Fibroblast of skin of right biceps (primary cell): ENCODE measurements at places on chromosomes 2 and 18.

- DNase-seq = no peak
Observed at GRCh38 chr2:146912536-146912935, 932.3 kb upstream of the ACVR2A start.

DNA sequence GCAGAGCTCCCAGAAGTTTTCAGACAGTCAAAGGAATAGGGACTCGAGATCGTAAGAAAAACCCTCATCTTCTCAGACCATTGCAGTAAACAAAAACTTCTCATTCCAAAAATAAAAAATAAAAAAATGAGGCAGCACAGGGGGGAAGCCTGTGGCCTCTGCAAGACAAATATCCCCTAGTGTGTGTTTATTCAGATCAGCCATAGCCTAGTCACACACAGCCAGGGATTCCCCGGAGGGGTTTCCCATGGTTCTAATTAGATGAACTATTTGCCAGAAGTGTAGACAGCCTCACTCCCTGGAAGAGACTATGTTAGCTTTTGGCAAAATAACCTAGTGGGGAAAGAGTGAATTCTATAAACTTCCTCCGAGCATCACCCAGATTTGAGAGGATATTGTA lies 122.9 kb upstream of the KLF7 start:
- DNase-seq = no peak

DNA sequence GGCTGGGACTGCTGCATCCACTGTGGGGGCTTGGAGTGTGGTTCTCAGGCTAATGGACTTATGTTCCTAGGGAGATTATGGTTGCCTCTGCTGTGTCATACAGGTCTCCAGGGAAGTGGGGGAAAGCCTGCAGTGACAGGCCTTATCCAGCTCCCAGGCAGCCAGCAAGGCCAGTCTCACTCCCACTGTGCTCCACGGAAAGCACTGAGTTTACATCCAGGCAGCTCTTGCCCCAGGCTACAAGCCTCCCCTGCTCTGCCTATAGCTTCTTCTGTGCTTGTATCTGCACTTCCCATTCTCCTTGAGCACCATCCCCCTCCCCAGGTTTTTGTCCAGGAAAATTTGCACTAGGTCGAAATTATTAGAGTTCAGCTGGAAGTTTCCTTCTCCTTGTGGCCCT lies 231.9 kb downstream of the ZRANB3 start:
- no peak for DNase-seq

GRCh38 chr18:11661430-11661829 lies 27.6 kb upstream of the GNAL start:
- DNase-seq = peak; percentile 12

DNA sequence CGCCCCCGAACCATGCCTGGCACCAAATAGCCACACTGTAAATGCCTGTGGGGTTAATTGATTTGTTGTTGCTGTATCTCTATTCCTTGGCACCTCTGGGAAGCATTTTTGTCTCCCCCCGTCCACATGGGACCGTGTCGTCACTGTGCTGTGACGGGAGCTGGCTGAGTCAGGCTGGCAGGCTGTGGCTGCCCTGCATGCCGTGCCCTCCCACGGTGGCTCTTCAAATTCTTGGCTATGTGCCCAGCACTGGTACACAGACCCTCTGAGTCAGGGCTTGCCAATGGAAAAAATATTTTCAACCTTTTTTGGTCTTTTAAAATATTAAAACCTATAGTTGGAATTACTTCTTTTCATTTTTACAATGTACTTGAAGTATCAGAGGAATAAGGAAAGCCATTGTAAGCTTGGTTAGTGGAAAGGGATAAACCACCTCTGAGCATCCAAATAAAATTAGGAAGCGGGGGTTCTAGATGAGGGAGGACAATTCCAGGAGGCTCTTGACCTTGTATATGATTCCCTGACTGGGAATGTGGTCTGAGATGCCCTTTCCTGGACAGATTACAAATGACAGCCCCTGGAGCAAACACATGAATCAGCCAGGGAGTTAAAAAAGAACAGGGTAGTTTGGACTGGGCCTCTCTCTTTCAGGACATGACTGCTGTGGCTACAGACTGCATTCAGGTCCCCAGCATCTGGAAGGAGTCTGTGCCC lies 59.4 kb downstream of the DGKD start:
- peak; percentile 58 for DNase-seq

GRCh38 chr18:12639990-12640880 lies 17.7 kb downstream of the SPIRE1 start:
- DNase-seq = peak; percentile 80

DNA sequence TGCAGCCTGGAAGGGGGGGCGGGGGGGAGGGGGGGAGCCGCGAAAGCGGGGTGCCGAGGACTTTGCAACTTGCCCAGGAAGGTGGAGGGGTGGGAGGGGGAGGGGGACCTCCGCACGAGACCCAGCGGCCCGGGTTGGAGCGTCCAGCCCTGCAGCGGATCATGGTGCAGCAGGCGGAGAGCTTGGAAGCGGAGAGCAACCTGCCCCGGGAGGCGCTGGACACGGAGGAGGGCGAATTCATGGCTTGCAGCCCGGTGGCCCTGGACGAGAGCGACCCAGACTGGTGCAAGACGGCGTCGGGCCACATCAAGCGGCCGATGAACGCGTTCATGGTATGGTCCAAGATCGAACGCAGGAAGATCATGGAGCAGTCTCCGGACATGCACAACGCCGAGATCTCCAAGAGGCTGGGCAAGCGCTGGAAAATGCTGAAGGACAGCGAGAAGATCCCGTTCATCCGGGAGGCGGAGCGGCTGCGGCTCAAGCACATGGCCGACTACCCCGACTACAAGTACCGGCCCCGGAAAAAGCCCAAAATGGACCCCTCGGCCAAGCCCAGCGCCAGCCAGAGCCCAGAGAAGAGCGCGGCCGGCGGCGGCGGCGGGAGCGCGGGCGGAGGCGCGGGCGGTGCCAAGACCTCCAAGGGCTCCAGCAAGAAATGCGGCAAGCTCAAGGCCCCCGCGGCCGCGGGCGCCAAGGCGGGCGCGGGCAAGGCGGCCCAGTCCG lies 540 bp downstream of the SOX11 start:
- peak; percentile 41 for DNase-seq

- DNase-seq = no peak
Observed at GRCh38 chr2:6071519-6071918, 379.3 kb downstream of the SOX11 start.

DNA sequence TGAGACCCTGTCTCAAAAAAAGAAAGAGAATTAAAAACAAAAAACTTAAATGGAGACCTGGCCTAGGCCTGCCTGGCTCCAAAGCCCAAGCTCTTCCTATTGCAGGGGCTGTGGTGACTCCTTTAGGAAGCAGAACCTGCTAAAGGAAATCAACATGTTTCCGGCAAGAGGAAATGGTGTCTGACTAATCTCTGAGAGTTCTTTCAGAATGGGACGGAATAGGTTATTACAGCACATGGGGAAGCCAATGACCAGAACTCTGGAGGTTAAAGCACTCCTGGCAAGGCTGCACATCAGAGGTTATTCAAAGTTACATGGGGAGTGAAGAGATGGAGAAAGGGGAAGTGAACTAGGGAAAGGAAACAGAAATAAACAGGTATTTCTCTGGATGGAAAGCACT lies 21.4 kb downstream of the KIF3C start:
- peak; percentile 23 for DNase-seq

DNA sequence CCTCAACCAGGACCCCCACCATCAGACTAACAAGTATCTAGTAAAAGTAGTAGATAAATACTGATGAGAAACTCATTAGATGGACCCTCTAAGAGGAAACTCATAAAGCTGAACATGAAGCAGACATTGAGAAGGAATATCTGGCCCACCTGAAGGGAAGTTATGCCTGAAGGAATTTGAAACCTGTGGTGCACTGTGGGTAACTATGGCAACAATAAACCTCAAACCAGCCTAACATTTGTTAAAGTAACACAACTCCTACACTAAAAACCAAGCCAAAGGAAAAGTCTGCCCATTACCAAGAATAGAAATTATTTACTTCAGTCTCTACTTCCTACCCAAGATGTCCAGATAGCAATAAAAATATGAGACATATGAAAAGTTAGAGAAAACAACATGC lies 43.4 kb downstream of the KIAA1328 start:
- DNase-seq = no peak

- DNase-seq = no peak
Observed at GRCh38 chr2:70616168-70616694, 62.6 kb upstream of the TGFA start.

DNA sequence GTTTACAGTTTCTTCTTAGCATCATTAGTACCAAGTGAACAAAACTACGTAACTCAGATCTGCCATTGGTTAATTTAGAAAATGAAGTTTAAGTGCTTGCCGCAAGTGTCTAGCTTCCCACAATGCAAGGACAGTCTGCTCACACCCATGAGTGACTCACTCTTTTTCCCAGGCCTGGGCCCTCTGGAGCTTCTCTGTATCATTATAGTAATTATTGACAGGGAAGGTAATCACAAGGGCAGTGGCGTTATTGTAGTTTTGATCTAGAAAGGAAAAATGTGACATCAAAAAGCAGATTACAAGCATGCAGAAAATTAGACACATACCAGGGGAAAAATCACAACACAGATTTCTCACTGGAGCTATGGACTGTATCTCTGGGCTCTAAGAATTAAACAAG lies 38.5 kb downstream of the NPC1 start:
- DNase-seq = peak; percentile 42

- peak; percentile 74 for DNase-seq
Observed at GRCh38 chr2:196481324-196481697, 158.2 kb upstream of the CCDC150 start.

DNA sequence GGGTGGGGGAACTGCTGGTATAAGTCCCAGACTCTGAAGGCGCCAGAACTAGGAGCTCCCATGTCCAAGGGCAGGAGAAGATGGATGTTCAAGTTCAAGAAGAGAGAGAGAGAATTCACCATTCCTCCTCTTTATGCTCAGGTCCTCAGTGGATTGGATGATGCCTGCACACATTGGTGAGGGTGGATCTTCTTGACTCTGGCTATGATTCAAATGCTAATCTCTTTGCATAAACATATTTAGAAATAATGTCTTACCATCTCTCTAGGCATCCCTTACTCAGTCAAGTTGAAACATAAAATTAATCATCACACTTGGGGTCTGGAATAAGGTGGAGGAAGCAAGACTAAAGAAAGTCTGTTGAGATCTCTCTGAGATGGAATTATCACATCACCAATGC lies 210.6 kb upstream of the CHST9 start:
- DNase-seq = no peak

GRCh38 chr2:10036095-10036884 lies 7.1 kb upstream of the KLF11 start:
- peak; percentile 40 for DNase-seq

DNA sequence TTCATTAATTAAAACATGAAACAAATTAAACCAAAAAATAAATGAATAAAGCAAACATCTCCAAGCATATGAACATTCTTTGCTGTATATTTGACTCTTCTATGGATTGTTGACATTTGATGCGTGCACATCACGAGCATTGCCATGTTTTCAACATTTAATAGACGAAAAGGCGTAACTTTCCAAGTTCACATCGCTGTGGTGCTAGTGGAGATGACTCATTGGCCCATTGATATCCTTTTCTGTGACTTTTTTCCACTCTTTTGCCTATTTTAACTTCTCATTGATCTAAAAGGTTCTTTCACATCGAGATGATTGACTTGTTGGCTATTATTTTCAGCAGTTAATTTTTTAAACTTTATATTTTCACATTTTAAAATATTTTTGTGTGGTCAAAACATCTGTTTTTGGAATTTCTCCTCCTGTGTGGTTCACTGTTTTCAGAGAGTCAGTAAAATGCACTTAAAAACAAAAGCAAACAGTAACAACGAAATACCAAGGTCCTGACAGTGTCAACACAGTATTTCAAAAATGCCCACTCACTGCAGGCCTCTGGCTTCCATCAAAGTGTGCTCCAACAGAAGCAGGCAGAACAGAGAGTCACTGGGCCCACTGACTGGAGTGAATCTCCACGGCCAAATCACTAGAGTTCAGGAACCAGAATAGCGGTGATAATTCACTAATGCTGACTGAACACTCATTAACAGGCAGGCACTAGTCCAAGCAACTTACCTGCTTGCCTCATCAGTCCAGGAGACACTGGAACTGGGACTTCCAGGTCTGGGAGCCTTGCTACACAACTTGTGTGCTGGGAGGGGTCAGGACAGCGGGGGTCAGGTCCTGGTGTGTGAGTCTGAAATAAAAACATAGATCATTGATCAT lies 372.2 kb upstream of the SMIM21 start:
- no peak for DNase-seq

DNA sequence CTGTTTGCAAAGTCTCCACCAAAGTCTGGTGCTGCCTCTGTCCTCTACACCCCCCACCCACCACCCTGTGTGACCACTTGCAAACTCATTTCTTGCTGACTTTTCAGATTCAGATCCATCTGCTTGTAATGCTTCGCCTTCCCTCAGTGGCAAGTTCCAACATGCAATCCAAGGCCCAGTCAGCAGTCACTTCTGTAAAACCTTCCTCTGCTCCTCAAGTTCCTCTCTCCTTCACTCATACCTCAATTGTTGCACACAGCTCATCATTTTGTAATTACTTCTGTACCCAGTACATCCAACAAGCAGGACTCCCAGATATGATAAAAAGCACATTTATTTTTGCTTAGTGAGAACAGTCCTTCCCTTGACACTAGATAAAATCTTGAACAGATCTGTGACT lies 6.5 kb upstream of the LOXHD1 start:
- DNase-seq = no peak

DNA sequence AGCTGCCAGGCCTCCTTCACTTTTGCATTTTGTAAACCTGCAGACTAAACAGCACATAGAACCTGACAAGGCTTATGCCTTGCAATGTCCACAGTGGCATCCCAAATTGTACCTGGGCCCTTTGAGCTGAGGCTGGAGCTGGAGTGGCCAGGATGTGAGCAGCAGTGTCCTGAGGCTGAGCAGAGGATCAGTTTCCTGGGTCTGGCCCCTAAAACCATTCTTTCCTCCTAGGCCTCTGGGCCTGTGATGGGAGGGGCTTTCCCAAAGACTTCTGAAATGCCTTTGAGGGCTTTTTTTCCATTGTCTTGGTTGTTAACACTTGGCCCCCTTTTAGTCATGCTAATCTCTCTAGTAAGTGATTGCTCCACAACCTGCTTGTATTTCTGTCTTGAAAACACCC lies 32.8 kb downstream of the FSIP2 start:
- DNase-seq = no peak

DNA sequence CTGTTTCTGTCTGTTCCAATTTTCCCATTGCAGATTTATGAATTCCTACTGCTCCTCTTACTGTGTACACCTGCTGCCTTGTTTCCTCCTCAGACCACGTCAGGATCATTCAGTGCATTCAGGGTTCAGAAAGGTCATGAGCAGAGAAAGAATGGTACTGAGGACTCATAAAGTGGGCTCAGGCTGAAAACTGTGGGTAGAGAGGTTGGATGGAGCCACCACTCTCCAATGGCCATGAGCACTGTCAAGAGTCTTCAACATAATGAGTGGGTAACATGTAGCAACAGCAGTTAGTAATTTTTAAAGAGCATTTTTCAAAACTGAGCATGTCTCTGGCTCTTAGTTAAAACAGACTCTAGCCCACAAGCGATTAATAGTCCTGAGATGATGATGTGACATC lies 138.2 kb downstream of the ZEB2 start:
- no peak for DNase-seq

GRCh38 chr2:212733273-212733672 lies 194.7 kb upstream of the ERBB4 start:
- DNase-seq = no peak

- no peak for DNase-seq
Observed at GRCh38 chr18:78538669-78539440, 440.8 kb upstream of the SALL3 start.
